NCI-H510A (cell line): ENCODE measurements at places on chromosomes 2 and 18.

DNA sequence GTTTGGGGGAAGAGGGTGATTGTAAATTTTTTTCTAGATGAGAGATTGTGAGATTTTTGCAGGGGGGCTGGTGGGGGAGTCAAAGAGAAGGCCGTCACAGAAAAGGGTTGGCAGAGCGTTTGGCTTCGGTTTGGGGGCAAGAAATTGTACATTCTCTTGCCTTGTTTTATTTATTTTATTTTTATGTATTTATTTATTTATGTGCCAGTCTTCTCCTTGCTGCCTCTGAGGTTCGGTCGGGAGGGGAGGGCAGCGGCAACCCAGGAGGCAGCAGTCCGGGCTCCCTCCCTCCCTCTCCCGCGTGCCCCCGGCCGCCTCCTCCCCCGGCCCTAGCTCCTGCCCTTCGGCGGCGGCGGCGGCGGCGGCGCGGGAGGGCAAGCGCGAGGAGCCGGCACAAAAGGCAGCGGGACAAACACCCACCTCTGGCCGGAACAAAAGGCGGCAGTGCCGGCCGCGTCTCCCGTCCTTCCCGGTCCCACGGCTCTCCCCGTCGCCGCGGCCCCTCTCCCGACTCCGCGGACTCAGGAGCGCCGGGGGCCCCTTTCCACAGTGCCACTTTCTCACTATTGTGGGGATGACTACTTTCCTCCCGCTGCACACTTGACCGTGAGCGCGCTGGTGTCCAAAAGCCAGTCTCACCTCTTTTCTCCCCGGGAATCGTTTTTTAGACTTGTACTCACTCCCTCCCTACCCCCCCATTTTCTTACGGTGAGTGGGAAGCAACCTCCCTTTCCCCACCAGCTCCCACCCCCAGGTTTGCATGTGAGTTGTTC, 1.2 kb downstream of the BCL11A start:
- peak; percentile 57 for DNase-seq

- no peak for DNase-seq
Measured at GRCh38 chr2:182541268-182541667, 114.4 kb upstream of the PDE1A start.

GRCh38 chr2:46663614-46664013, 184.2 kb downstream of the TMEM247 start:
- no peak for DNase-seq

DNA sequence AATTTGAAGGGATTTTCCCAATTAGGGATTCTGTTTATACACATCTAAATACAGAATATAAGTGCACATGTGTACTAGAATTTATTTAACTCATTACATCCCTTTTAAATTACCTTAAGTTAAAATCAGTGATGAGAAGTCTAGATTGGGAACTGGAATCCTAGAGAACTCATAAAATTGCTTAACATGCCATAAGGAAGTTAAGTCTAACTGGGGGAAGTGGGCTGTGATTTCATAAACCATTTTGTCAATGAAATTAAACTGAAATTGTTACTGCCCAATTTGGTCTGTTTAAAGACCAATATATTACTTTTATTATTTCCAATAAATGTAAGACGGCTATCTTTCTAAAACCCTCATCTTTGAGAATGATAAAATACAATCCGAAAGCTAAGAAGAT, 72.3 kb upstream of the CD226 start:
- no peak for DNase-seq

GRCh38 chr2:69605284-69605683, 38.3 kb downstream of the AAK1 start:
- DNase-seq = no peak

DNA sequence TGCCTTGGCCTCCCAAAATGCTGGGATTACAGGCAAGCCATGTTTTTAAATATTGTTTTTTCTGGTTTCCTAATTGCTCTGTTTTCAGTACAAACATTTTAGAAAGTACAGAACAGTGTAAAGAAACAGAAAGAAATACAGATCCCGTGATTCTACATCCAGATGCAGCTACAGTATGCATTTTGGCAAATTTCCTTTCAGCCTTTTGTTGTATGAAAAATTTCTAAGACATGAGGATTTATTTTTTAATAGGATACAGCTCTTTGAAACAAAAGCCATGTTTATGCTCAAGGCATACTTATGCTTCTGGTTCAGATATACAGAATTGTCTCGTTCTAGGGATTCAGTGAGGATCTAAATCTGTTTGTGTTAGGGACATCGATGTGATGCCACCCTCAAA, 109.5 kb downstream of the MAP2 start:
- DNase-seq = no peak

- DNase-seq = no peak
Measured at GRCh38 chr18:27996801-27997272, 180.1 kb downstream of the CDH2 start.

GRCh38 chr2:159050426-159050825, 82.0 kb downstream of the TANC1 start:
- DNase-seq = no peak

- DNase-seq = peak; percentile 81
Measured at GRCh38 chr2:38959938-38960608, 70.4 kb downstream of the ARHGEF33 start.

DNA sequence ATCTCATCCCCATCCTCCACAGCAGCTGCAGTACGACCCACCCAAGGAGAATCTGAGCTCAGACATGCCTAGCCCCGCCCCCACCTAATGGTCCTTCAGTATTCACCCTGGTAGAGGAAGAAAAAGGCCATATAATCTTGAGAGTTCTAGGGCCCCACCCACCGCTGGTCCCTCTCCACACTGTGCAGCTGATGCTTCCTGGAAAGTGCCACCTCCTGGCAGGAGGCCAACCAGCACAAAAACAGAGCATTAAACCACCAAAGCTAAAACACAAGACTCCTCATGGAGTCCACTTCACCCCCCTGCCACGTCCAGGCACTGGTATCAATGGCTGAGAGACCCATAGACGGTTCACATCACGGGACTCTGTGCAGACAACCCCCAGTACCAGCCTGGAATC, 40.7 kb downstream of the MC4R start:
- DNase-seq = no peak

GRCh38 chr2:18096836-18097405, 218.5 kb downstream of the KCNS3 start:
- DNase-seq = no peak

GRCh38 chr2:170744248-170745002, 25.8 kb upstream of the ERICH2 start:
- DNase-seq = peak; percentile 52

DNA sequence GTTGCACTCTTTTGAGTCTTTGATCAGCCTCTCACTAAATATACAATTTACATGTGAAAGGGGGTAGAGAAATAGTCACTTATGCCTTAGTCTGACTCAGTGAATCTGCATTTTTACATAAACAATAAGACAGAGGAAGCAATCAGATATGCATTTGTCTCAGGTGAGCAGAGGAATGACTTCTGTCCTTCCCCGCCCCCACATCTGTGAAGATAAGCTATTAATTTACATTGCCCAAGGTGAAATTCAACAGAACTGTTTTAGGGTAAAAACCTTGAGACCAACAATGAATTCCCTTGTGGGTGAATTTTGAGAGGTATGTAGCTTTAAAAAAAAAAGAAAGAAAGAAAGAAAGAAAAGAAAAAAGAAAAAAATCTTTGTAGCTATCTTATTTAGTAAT, 1302.9 kb upstream of the ACVR2A start:
- DNase-seq = no peak

GRCh38 chr18:5073026-5073944, 123.8 kb downstream of the AKAIN1 start:
- peak; percentile 41 for DNase-seq

GRCh38 chr2:24349097-24349496, 11.2 kb downstream of the ITSN2 start:
- DNase-seq = no peak

DNA sequence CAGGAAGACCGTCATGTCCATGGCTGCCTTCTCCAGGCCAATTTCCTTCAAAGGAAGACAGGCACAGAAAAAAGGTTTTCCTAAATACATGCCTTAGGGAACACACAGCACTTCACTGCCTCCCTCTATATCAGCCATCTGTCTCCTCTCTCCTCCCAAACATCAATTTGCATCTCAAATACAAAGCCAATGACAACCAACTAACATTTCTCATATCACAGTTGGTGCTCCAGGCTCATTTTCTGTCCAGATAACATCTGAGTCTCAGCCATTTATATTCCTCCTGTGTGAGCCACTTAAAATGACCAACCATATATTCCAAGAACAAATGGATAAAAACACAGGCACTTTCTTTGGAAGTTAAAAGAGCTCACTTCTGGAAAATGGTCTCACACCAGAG, 62.5 kb upstream of the ACAA2 start:
- no peak for DNase-seq

- no peak for DNase-seq
Measured at GRCh38 chr2:16275131-16275530, 334.8 kb downstream of the MYCN start.

- no peak for DNase-seq
Measured at GRCh38 chr2:139790807-139791752, 1010.9 kb upstream of the NXPH2 start.

DNA sequence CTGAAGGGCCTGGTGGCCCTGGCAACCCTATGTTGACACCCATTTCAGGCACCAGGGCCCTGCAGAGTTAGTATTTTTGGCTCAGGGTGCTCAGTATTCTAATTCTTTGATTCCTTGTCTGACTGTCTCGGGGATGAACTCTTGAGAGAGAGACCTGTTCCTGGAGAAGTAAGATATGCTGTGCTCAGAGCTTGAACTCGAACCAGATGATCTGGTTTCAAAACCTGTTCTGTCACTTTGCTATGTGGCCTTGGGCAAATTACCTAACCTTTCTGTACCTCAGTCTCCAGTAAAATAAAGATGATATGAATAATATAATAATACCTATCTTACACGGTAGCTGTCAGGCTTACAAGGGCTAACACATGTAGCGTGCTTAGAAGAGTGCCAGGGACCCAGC, 294.2 kb downstream of the DYSF start:
- DNase-seq = no peak

- DNase-seq = no peak
Measured at GRCh38 chr2:175690113-175690837, 311.8 kb downstream of the LNPK start.

GRCh38 chr18:37465958-37466357, 99.6 kb downstream of the CELF4 start:
- no peak for DNase-seq

DNA sequence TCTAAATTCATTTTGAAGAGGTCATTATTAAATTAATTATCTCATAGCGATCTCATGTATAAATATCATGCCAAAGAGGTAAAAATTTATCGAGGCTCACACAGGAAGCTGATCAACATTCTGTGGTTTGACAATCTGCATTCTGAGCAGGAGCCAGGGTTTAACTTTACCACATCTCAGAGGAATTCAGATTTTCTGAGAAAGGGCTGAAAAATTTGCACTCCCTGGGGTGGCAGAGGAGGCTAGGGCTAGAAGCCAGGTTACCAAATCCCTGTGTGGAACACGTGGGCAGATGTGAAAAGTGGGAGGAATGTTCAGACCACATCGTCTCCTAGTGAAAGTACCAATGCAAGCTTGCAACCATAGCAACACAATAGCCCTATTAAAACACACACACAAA, 63.5 kb upstream of the CTLA4 start:
- DNase-seq = no peak

- no peak for DNase-seq
Measured at GRCh38 chr2:105425936-105426625, 27.2 kb upstream of the FHL2 start.

DNA sequence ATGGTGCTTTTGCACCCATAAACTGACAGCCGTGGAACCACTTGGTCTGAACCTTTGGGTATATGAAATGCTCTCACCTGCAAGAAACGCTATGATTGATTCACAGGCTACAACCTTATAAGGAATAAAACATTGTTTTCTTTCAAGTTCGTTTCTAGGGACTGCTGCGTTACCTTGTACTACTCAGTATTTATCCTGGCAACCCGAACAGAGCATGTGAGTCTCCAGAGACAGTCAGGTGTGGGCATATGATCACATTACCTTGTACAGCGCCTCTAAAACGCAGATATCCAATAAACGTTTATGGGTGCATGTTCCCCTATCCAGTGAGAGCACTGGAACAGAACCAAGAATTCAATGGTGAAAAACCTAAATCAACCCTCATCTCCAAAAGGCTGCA, 1.7 kb downstream of the CCBE1 start:
- no peak for DNase-seq

- DNase-seq = no peak
Measured at GRCh38 chr2:127220102-127220767, at the start of gene CYP27C1. Gene CYP27C1 (minus strand): TSS chr2:127220299. CDS start chr2:127220270, 29 bp downstream.

DNA sequence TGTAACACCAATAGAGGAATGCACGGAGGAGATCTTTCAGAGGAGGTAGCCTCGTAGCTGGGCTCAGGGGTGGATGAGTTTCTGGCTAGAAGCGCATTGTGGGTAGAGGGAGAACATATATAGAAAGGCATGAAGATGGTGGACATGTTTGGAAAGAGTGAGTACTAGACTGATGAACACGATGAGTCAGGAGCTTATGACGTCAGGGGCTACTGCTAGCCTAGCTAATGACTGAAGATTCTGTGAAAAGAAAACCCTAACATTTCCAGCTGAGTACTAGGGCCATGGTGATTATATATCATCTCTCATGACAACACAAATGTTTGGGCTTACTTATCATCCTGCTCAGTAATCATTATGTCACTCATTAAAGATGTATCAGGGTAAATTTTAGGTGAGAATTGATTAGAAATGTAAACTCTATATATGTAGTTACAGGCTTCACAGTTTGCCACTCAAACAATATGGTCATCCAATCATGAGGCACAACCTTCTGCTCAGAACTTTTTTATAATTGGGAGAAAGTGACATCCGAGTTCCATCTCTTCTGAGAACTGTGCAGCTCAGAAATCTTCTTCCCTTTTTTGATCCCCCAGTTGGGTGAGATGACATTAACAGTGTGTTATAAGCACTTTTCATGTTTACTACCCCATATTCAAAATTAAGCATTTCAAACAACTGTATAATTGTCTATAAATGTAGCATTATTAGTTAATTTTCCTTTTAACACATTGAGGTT, 22.2 kb upstream of the IL1RN start:
- DNase-seq = no peak

GRCh38 chr2:55391155-55391554, 28.5 kb downstream of the CCDC88A start:
- no peak for DNase-seq

GRCh38 chr2:73013936-73014335, 57.6 kb downstream of the SFXN5 start:
- DNase-seq = no peak

GRCh38 chr18:55013685-55014084, 54.4 kb upstream of the CCDC68 start:
- no peak for DNase-seq

GRCh38 chr2:105387225-105387624, 11.6 kb downstream of the FHL2 start:
- DNase-seq = no peak

DNA sequence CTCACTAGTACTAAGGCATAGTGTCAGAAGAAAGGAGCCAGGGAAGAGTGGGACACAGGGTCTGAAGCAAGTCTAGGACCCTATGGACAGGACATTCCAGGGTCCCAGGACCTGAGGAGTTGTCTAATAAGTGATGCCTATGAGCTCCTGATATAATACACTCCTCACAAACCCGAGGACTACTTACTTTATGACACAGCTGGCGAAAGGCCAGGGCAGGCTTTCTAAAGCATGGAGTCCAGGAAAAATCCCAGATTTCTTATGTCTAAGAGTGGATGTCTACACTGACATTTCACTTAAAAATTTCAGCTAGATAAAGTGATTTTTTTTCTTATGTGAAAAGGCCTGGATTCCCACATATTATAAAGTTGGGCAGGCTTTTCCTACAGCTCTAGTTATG, 502.2 kb upstream of the SETBP1 start:
- no peak for DNase-seq
